ENCODE measurements at places on chromosomes 5 and 9.

GRCh38 chr5:78887384-78888118 lies 97.6 kb downstream of the ARSB start:
- no peak for DNase-seq

- DNase-seq: no peak
These were observed 373 bp upstream of the PHYKPL start for GRCh38 chr5:178232920-178233429.

DNA sequence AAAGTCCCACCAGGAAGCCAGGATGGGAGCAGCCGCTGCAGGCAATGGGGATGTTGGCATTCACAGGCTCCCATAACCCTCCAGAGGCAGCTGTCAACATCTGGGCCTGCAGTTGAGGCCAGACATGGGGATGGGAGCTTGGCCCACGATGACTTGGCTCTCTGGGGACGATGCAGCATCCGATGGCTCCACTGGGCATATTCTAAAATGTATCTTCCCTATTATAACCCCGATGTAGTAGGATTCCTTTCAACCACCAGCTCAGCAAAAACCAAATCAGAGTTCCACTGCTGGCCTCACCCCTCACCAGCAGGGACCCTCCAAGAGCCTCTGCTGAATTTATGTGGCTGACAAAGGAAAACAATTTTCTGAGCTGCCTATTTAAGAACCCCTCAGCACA lies 7.1 kb downstream of the SPRY4 start:
- DNase-seq: no peak

GRCh38 chr5:2249442-2249841 lies 366.7 kb upstream of the IRX4 start:
- no peak for DNase-seq

- peak; percentile 69 for DNase-seq
These were observed 15.5 kb downstream of the IGIP start for GRCh38 chr5:140141241-140141640.

DNA sequence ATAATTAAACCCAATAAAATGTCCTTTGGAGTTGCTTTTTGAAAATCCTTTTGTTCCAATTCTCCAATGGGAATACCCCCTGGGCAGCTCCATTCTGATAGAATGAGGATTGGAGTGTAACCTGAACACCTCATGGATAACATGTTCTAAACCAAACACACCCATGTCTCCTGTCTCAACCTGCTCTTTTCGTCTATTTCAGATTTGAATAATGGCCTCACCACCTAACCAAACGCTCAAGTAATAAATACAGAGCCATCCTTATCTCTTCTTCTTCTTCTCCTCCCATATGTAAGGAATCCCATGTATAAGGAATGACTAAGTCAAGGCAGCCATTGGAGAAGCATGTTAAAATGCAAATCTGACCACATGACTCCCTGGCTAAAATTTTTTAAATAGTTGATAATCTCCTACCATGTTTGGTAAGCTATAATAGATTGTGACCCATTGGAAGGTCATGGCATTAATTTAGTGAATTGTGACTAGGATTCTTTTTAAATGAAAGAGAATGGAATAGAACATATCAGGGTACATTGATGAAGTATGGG lies 26.0 kb downstream of the ELL2 start:
- peak; percentile 35 for DNase-seq

DNA sequence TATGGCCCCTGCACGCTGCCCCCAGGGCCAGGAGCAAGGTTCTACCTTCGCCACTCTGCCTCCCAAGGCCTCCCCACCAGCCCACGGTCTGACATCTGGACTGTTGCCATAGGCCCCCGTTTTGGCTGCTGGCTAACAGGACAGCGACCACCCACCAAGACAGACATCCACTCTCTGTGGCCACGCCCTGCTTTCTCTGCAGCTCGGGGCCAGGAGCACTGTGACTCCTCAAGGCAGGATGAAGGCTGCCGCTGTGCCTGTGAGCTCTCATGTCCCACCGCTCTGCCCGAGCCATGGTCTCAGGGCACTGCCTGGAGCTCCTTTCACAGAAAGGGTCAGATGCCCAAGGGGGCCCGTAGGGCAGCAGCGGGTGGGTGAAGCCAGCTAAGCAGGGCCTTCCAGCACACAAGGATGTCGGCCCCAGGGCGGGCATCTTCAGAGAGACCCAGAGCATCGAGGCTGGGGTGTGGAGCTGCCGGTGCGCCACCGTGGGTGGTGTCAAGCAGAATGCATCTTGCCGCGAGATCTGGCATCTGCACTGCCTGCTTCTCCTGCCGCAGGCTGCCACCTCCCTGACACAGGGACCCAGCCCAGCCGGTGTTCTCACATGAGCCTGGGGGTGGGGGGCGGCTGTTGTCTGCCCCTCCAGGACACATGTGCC lies 92.2 kb upstream of the ADAMTS2 start:
- no peak for DNase-seq

DNA sequence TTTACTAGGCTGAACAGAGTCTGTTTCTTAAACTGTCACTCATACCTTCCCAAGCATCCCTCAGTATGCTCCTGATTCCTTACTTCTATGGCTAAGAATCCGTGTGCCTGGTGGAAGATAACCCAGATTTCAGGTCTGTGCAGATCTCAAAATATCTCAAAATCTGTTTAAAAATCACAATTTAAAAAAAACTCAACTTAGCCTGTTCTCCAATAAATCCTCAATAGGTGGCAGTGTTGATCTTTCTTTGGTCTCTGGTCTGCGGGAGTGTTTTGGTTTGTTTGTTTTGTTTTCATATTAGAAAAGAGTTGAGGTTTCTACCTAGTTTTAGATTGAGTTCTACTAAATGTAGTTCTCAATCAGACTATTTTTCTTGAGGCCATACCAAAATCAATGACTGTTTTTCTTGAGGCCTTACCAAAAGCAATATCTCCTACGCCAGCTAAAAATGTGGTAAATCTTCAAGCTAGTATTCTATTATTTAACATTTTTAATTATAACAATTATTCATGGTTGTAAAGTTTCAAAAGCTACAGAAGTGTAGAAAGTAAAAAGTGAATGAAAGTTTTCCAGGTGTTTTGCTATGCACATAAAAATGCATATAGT lies 57.9 kb downstream of the TGFBR1 start:
- peak; percentile 67 for DNase-seq

DNA sequence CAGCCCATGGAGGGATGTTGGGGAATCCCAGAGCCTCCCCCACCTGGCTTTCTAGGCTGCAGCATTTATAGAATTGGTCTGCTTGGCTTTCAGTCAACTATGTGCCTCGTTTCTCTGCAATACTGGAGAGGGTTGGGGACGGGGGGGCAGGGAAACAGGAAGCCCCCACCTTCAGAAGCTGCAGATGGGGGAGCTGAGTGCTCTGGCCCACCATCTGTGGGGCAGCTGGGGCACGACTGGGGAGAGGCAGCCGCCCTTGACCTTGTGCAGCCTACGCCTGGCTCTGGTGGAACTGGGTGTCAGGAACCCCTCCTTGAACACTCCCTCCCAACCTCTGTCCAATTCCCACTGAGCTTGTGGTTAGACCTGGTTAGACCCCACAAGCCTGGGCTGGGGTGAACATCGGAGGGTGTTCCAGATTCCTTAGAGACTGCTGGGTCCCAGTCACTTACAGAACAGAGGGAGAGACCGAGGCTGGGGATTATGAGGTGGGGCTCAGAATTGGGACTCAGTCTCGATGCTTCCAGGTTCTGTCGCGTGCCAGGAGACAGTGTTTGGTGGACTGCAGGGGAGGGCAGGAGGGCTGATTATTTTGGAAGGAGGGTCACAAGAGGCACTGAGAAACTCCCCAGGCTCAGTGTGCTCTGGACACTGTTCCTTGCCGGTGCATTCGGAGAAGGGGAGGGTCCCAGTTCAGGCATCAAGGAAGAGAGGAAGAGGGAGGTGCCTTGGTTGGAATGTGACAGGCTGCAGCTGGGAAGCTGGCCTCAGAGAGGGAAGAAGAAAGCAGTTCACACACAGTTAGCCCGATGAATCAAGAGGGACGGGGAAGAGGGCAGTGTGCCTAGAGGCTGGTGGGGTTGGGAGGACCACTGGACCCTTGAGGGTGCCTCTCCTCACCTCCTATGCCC lies 25.6 kb downstream of the COL27A1 start:
- DNase-seq: peak; percentile 53

- no peak for DNase-seq
These were observed 183.9 kb downstream of the SLIT3 start for GRCh38 chr5:169116961-169117461.

- DNase-seq: no peak
These were observed 43.8 kb upstream of the SUSD1 start for GRCh38 chr9:112218908-112219307.

GRCh38 chr9:89049646-89050045 lies 58.4 kb downstream of the S1PR3 start:
- DNase-seq: no peak

DNA sequence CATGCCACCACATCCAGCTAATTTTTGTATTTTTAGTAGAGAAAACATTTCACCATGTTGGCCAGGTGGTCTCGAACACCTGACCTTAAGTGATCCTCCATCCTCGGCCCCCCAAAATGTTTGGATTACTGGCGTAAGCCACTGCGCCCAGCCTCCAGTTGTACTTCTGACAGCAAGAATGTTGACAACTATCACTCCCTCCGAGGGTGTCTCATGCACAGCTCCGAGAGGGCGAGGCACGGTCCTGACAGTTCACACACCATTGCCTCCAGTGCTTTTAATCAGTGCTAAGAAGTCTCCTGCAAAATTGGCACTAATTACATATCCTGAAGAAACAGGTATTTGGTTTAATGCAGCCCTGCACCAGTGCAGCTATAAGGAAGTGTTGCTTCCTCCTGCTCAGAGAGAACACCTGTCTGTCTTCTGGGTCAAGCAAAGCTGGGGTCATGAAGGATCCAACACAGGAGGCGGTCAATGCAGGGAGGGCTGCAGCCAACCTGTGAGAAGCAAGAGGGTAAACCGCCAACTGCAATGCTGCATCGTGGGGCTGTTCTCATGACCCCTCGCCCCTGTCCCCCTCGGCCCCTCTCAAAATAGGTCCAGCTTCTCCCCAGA lies 184.0 kb downstream of the MED10 start:
- DNase-seq: no peak

- DNase-seq: peak; percentile 53
These were observed 134.3 kb downstream of the PPP2R2B start for GRCh38 chr5:146744068-146744745.
